ENCODE measurements at places on chromosomes 7 and 10. TPM values are rescaled to one million over a fixed set of nuclear protein-coding genes. Genes with fewer than 3 reads are reported as not detected.

Gene CPED1
- not detected for total RNA-seq

Gene CFAP58
- 0.31 TPM for total RNA-seq

Gene PLXNA4
- 0.17 TPM for total RNA-seq

Gene PDZD7
- 0.31 TPM for total RNA-seq

Gene HECW1
- total RNA-seq: not detected

Gene BNIP3
- total RNA-seq: 84.9 TPM

Gene POU6F2
- not detected for total RNA-seq

Gene VSIR
- total RNA-seq: 112 TPM

Gene NCF1
- total RNA-seq: 0.62 TPM

Gene SUN3
- not detected for total RNA-seq

Gene AGR2
- not detected for total RNA-seq

Gene LIPF
- total RNA-seq: not detected

Gene PAPOLB
- not detected for total RNA-seq

GRCh38 chr7:33632840-33633525, 272.4 kb upstream of the BMPER start:
- H3K27me3 ChIP-seq: no peaks in the 10 kb centered on the region

DNA sequence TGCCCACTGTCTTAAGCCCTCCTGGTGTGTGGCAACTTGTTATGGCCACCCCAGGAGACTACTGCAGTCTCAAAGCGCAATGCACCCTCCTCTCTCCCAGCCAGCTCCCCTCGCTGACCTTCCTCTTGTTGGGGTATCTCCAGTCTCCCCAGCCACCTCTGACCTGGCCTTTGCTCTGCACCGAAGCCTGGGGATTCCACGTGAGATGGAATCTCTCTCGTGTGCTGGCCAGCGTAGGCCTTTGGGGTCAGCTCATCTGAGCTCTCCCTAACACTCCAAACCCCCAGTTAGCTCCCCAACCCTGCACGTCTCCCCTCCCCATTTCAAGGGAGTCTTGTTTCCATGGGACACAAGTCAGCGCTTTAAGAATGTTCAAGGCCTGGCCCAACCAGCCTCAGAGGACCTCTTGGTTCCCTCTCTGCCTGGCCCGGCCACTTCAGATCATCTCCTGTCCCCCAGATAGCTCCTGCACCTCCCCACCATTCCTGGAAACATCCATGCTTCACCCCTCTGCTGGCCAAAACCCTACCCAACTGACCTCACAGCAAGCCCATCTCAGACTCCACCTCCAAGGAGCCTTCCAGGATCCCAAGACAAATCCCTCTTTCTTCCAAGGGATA, 11.2 kb downstream of the ITPRIP start:
- DNase-seq: no peak
- H3K27ac ChIP-seq: peak overlapping the region; percentile 40
- H3K27me3 ChIP-seq: no peaks in the 10 kb centered on the region

DNA sequence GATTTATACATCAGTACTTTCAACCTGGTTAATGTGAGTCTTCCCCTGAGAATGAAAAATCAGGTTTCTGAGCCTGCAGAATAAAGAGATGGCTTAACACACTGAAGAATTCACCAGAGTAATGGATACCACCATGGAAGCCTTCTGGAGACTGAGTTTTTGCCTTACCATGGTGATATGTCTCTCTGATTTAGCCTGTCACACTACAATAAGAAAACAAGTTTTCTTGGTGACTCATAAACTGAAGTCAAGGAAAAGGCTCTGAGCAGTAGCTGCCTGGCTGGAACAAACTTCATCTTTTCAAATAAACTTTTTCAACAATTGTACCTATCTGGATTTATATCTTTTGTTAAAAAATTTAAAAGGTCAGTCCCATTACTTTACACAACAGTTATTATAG, 229.0 kb downstream of the PRPF18 start:
- H3K4me3 ChIP-seq: no peak overlapping the region
- H3K36me3 ChIP-seq: no peaks in the 10 kb centered on the region
- H3K4me1 ChIP-seq: peaks cover 7% of the 10 kb centered on the region
- no peaks in the 10 kb centered on the region for H3K27me3 ChIP-seq
- H3K27ac ChIP-seq: no peak overlapping the region

DNA sequence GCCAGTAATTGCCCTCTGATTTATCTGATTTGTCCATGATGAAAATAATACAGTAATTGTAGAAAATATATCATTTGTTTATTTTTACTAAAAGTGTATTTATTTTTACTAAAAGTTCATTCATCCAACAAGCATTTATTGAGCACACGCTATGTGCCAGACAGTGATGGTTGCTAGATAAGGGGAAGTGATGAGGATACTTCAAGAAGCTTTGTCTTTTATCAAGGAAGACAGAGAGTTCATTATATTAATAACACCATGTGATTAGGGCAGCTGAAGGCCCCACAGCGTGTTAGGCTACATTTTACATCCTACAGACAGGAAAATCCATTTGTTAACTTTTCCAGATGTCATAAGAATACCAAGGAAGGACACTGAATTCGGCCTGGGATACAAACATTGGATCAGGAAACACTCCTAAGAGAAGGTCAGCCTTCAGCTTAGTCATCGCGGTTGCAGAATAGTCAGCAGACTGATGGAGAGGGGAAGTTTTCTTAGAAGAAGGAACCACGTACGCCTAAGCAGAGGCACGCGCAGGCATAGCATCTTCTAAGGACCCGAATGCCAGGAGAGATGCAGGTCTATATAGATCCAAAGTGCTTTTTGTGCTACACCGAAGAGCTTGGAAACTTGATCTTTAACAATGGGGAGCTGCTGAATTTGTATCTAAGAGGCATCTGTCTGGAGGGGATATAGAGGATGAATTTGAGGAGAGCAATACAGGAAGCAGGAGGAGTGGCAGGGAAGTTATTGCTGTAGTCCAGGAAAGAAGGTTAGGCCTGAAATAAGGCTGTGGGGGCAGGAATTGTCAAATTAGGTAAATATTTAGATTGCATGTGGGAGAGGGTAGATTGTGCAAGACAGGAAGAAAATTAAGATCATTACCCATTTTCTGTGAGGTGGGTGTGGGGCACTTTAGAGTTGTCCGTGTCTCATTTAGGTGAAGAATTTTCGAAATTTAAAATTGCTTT, 85.7 kb downstream of the LRGUK start:
- DNase-seq: no peak
- peaks cover 3% of the 10 kb centered on the region for H3K27me3 ChIP-seq
- H3K4me3 ChIP-seq: no peak overlapping the region

- no peak overlapping the region for H3K27ac ChIP-seq
- peaks cover 7% of the 10 kb centered on the region for H3K27me3 ChIP-seq
- no peak overlapping the region for H3K4me3 ChIP-seq
- no peak for DNase-seq
Observed at GRCh38 chr7:115910541-115911164, 119.9 kb downstream of the TFEC start.

GRCh38 chr10:104127411-104127810, 5.4 kb downstream of the SFR1 start:
- H3K4me3 ChIP-seq: no peak overlapping the region
- peaks cover 26% of the 10 kb centered on the region for H3K4me1 ChIP-seq
- peaks cover 16% of the 10 kb centered on the region for H3K36me3 ChIP-seq
- peaks cover 1% of the 10 kb centered on the region for H3K27me3 ChIP-seq
- peak; percentile 24 for DNase-seq

- no peak overlapping the region for H3K4me3 ChIP-seq
- H3K4me1 ChIP-seq: no peaks in the 10 kb centered on the region
- peaks cover 1% of the 10 kb centered on the region for H3K27me3 ChIP-seq
- no peak overlapping the region for H3K27ac ChIP-seq
- H3K36me3 ChIP-seq: no peaks in the 10 kb centered on the region
Observed at GRCh38 chr10:94101894-94102293, 108.2 kb downstream of the PLCE1 start.

DNA sequence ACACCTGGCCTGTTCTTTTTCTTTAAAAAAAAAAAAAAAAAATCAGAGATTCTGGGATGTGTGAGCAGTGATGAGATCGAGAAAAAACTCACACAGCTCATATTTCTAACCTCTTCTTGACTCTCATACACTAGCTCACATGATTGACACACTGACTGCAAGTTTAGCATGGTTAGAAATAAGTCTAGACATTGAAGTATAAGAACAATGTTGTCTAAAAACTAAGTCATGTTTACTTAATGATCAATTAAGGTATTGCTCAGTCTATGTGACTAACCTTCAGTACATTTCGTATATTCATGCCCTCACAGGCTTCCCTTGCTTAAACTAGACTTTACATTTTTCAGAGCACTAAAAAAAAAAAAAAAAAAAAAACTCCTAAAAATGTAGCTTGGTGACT, 775.1 kb downstream of the GATA3 start:
- DNase-seq: no peak
- no peaks in the 10 kb centered on the region for H3K36me3 ChIP-seq
- peaks cover 8% of the 10 kb centered on the region for H3K4me1 ChIP-seq
- H3K4me3 ChIP-seq: no peak overlapping the region
- peaks cover 5% of the 10 kb centered on the region for H3K27me3 ChIP-seq

DNA sequence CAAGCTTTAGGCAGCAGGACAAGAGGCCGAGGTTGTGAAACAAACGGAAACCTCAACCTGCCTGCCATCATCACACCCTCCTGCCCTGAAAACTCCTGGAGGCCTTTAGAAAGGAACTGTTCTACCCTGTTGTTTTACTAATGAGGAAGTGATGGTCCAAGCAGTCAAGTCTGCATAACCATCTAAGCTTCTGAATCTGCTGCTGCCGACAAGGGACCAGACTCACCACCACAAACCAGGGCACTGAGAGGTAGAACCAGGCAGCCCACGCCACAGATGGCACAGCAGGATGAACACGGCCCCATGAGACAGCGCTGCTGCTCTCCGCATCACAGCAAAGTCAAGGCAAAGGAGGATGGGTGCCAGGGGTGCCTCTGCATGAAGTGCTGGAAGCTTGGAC, 209.4 kb downstream of the CELF2 start:
- H3K27me3 ChIP-seq: no peaks in the 10 kb centered on the region
- peak overlapping the region; percentile 62 for H3K4me3 ChIP-seq
- peaks cover 55% of the 10 kb centered on the region for H3K36me3 ChIP-seq

DNA sequence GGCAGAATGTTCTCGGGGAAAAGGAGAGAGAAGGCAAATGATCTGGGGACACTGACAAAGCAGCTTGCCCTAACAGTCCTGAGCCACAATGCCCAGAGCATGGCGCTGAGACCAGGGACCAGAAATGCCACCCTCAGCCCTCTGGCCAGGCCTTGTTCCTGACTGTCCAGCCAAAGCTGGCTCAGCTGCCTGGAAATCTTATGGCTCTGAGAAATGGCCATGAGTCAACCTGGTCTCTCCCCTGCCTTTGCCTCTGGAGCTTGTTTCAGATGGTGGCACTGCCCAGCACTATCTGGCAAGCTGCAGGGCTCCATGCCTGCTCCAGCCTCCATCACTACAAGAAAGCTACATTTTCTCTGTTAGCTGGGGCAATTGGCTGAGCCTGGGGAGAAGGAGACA, 90.5 kb upstream of the PLXNA4 start:
- peaks cover 12% of the 10 kb centered on the region for H3K4me1 ChIP-seq
- no peaks in the 10 kb centered on the region for H3K27me3 ChIP-seq
- no peak for DNase-seq
- H3K27ac ChIP-seq: peak overlapping the region; percentile 3
- no peaks in the 10 kb centered on the region for H3K36me3 ChIP-seq

- DNase-seq: no peak
- H3K4me1 ChIP-seq: no peaks in the 10 kb centered on the region
- no peaks in the 10 kb centered on the region for H3K36me3 ChIP-seq
- no peak overlapping the region for H3K27ac ChIP-seq
- H3K27me3 ChIP-seq: peaks cover 3% of the 10 kb centered on the region
- H3K4me3 ChIP-seq: no peak overlapping the region
Observed at GRCh38 chr7:23072922-23073321, 32.7 kb upstream of the KLHL7 start.

GRCh38 chr10:67492317-67493019, 203.5 kb downstream of the CTNNA3 start:
- H3K36me3 ChIP-seq: no peaks in the 10 kb centered on the region
- H3K27me3 ChIP-seq: no peaks in the 10 kb centered on the region
- H3K4me1 ChIP-seq: no peaks in the 10 kb centered on the region
- DNase-seq: no peak
- no peak overlapping the region for H3K27ac ChIP-seq

DNA sequence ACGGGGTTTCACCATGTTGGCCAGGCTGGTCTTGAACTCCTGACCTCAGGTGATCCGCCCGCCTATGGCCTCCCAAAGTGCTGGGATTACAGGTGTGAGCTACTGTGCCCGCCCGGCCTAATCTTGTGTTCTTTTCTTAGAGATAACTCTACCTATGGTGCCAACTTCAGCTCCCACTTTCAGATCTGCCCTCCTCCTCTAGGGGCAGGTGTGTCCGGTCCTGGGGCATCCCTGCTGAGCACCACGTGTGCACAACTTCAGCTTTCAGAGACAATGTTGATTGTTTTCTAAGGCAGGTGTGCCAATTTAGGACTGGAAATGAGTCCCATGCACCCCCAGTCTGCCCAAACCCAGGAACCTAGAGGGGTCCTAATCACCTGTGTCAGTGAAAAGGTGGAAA, 18.5 kb upstream of the FXYD4 start:
- peaks cover 28% of the 10 kb centered on the region for H3K4me1 ChIP-seq
- no peak overlapping the region for H3K27ac ChIP-seq
- DNase-seq: no peak
- H3K27me3 ChIP-seq: peaks cover 12% of the 10 kb centered on the region

DNA sequence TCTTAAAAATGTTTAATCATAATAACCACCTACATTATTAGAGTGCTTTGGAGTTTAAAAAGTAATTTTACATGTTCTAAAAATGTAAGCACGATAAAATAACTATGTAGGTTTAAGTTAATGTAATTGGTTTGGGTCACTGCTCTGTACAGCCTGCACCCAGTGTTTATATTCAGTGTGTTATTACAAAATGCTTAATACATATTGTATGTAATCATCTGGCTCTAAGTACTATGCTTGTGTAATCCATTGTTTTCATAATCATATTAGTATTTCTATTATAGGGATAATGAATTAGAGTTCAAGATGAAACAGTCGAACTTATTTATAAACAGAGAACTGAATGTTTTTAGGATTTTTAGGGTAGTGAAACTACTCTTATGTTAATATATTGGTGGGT, 13.1 kb downstream of the RPA3 start:
- H3K27ac ChIP-seq: no peak overlapping the region
- no peaks in the 10 kb centered on the region for H3K36me3 ChIP-seq
- H3K27me3 ChIP-seq: no peaks in the 10 kb centered on the region
- H3K4me3 ChIP-seq: no peak overlapping the region

GRCh38 chr7:93821463-93821862, 69.1 kb downstream of the TFPI2 start:
- H3K36me3 ChIP-seq: no peaks in the 10 kb centered on the region
- no peaks in the 10 kb centered on the region for H3K4me1 ChIP-seq
- H3K27me3 ChIP-seq: no peaks in the 10 kb centered on the region
- no peak overlapping the region for H3K4me3 ChIP-seq
- no peak overlapping the region for H3K27ac ChIP-seq

DNA sequence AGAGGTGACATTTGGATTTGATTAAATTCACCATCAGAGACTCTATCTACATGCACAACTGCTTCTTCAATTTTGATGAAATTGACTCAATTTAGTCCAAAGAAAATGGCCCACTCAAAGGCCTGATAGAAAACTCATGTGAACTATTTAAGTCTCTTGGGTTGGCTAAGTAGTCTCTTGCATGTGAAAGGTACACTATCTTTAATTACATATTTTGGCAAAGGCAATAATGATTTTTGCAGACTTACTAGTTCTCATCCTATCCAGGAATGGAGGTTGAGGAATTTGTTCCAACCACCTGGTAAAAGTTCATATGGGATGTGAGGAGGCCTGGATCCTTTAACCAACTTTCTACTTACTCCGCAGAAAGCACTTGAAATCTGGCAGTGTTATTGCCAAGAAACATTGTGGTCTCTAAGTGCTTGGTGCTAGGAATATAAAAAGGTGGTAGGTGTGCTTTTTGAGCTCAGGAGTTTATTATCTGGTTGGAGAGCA, 618.6 kb upstream of the MKI67 start:
- H3K4me3 ChIP-seq: no peak overlapping the region
- no peaks in the 10 kb centered on the region for H3K27me3 ChIP-seq
- H3K27ac ChIP-seq: no peak overlapping the region
- DNase-seq: no peak

All from activated CD4-positive, alpha-beta memory T cell treated with anti-CD3 and anti-CD28 coated beads for 36 hours (primary cell).